ENCODE measurements at places on chromosomes 2 and 18.

GRCh38 chr2:174602745-174603144 is 5.1 kb upstream of the WIPF1 start:
- no peak for DNase-seq

DNA sequence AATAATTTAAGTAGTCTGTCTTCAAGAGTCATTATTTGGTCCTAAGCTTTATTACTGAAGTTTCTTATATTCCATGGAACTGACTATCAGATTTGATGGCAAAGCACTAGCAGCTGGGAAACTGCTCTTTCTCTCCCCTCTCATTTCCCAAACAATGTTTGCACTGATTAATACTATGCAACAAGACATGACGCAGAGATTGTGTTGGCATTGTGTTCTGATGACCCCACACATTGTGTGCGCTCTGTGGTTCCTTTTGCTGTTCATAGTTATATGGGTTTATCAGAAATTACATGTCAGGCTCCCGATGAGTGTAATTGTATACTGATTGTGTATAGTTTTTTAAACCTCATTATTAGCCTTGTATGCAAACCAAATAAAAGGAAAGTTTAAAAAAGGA is 331.6 kb upstream of the FANCL start:
- no peak for DNase-seq

DNA sequence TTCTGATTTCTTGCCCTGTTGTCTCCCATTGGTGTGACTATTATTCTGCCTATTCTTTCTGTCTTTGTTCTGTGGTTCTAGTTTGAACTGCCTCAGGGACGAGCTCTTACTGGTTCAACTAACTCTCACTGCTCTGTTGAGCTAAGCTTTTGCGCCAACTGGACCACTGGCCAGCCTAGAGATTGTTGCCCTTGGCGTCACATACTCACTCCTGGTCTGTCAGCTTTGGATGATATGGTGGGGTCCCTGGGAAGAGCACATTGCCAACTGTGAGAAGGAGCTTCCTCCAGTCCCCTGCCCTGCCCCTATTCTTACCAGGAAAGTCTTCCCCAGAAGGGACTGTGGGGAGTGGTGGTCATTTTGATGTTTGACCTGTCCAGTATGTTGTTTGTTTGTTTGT is 6.0 kb downstream of the MTHFD2 start:
- DNase-seq = no peak

- no peak for DNase-seq
Measured at GRCh38 chr2:239889641-239890121, 135.5 kb downstream of the NDUFA10 start.

GRCh38 chr2:43537137-43537536 is 58.7 kb downstream of the THADA start:
- no peak for DNase-seq

DNA sequence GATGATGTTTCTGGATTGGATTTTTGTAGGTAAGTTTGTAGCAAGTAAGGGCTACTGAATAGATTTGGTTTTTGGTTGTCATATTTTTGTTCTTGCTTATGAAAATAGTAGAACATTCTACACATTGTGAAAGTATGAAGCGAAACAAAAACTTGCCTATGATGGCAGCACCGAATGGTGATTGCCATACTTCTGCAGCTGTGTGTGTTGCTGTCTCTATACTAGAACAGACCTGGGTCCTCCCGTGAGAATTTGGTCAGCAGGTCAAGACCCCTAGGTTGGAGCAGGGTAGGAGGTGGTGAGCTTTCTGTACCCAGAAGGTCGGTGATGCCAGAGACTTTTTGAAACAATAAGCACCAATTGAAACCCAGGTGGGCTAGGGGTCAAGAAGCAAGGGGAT is 322.6 kb downstream of the PRKCE start:
- no peak for DNase-seq

DNA sequence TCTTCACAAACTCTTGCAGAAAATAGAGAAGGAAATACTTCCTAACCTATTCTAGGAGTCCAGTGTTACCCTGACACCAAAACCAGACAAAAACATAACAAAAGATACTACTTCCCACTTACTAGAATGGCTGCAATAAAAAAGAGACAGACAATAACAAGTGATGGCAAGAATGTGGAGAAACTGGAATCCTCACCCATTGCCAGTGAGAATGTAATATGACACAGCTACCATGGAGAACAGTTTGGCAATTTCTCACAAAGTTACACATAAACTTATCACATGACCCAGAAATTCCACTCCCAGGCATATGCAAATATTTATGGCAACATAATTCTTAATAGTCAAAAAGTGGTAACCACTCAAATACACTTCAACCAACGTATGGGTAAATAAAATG is 209.8 kb upstream of the CTAGE1 start:
- no peak for DNase-seq

DNA sequence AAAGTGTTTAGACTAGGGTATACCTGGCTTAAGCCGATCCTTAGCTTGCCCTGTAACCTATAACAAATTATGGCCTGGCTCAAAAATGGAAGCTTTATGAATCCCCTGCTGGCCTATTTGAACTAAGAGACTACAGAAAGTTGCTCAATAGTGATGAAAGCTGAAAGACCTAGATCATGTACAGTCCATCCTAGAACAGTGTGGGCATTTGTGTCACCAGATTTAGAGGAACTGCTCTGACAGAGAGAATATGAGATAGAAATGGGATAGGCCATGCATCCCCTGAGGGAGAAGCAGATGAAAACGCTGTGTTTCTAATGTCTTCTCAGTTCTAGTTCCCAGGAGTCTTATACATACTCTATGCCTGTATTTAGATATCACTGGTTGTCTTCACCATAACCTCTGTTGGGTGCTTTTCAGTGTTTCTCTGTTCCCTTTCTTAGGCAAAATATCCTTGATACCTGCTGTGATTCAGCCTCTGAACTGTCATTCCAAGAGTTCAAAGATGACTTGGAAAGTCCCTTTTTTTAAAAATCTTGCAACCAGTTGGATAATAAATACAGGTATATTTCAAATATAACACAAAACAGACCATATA is 246.9 kb upstream of the SLC39A10 start:
- DNase-seq = no peak

DNA sequence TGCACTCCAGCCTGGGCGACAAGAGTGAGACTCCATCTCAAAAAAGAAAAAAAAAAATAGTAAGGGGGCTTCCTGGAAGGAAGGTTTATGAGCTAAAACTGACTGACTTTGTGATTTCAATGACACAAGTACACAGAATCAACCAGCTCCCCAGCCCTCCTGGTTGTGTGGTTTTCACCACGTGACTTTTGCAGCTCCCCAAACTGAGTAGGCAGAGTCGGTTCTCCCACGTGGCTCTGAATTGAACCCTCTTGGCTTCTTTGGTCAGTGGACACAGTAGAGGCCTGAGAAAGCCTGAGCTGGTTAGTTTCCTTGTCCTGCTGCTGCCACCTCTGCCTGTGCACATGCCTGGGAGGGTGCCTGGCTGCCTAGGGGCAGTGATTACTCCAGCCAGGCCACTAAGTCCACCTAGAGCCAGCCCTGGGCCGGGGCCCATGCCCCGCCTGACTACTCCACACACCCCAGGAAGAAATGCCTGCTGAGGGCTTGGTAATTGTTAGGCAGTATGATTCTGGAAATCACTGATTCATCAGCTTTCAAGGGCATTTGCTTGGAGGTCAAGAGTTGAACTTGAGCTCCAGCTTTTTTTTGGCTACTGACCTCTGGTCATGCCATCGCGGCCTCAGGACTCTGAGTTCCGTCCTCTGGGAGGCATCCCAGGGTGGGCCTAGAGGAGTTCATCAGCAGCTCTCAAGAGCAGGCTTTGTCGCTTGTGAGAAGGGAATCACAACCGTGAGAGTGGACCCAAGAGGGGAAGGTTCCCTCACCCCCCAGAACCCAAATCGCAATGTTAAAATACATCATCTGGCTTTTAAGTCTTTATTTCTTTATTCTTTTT is 431.9 kb upstream of the HS6ST1 start:
- no peak for DNase-seq

DNA sequence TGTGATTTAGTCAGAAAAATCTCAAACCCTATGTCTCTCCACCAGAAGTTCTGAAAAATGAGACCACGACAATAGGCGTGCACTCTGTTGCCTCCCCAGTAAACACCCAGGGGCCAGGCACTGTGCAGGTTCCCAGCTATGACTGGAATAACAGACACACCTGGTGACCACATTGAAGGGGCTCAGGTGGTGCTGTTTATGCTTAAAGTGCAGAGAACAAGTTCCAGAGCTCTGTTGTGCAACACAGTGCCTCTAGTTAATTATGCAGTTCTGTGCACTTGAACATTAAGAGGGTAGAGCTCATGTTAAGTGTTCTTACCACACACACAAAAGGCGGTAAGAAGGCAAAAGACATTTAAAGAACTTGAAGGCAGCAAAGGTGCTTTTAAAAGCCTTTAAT is 52.6 kb upstream of the AFF3 start:
- no peak for DNase-seq

- DNase-seq = no peak
Measured at GRCh38 chr2:2886922-2887321, 490.7 kb downstream of the EIPR1 start.

DNA sequence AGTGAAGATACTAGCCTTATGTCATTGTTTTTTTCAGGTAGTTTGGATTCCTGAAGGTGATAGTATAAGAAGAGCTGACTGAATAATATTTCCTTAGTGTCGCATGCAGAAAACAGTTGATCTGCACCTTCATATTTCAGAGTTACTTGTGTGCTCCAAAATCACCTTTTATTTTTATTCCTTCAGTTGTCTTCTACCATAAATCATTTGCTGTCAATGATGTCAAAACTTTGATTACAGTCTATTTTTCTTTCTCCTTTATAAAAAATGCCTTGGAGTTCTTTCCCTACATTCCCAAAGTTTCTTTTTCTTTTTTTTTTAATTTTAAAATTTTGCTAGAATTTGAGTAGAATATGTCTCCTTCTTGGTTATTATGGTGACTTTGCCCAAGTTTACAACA is 142.3 kb downstream of the GULP1 start:
- DNase-seq = no peak

DNA sequence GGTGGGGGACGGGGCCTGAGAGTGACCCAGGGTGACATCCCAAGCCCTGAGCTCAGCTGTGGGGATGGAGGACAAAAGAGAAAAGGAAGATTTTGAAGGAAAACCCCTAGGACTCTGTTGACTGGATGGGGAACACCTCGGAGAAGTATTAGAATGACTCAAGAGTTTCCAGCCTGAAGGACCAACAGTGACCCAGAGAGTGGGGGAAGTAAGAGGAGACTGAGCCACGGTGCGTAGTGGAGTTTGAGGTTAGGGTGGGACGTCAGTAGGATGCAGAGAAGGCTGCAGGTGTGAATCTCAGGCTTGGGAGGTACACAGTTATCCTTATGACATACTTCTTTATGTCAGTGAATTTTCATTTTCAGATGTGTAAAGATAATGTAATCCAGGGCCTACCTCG is 119.5 kb downstream of the NCK2 start:
- no peak for DNase-seq

DNA sequence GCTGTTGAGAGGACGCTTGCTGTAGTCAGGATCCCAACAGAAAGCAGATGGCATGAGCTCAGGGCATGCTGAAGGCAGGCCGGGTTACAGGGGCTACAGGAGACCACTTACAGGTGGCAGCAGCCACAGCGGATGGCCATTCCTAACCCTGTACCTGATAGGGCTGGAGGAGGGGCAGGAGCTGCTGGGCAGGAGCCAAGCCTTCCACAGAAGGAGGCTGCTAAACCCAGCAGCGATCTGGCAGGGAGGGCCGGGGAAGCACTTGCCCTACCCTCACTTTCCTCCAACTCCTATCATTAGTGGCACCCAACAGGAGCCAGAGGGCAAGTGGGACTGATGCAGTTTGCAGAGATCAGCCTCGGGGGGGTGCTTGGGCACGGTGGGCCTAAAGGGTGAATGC is 2.0 kb downstream of the ASB18 start:
- DNase-seq = no peak

- DNase-seq = no peak
Measured at GRCh38 chr2:138711812-138712211, 68.4 kb downstream of the NXPH2 start.

GRCh38 chr2:3021720-3022119 is 355.9 kb downstream of the EIPR1 start:
- DNase-seq = no peak

DNA sequence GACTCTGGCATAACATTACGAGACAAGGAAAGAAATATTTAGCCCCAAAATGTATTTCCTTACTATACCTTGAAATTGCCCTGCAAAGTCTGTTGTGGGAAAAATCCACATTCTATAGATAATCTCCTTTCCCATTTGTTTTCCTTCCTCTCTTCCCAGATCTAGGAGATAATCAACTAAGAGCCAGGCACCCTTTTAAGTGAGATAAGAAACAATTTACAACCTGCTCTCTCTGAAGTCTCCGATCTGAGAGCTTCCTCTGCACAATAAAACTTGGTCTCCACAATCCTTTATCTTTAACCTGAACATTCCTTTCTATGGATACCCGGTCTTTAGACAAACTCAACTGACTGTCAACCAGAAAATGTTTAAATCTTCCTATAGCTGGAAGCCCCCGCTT is 1160.7 kb upstream of the NRXN1 start:
- DNase-seq = no peak

DNA sequence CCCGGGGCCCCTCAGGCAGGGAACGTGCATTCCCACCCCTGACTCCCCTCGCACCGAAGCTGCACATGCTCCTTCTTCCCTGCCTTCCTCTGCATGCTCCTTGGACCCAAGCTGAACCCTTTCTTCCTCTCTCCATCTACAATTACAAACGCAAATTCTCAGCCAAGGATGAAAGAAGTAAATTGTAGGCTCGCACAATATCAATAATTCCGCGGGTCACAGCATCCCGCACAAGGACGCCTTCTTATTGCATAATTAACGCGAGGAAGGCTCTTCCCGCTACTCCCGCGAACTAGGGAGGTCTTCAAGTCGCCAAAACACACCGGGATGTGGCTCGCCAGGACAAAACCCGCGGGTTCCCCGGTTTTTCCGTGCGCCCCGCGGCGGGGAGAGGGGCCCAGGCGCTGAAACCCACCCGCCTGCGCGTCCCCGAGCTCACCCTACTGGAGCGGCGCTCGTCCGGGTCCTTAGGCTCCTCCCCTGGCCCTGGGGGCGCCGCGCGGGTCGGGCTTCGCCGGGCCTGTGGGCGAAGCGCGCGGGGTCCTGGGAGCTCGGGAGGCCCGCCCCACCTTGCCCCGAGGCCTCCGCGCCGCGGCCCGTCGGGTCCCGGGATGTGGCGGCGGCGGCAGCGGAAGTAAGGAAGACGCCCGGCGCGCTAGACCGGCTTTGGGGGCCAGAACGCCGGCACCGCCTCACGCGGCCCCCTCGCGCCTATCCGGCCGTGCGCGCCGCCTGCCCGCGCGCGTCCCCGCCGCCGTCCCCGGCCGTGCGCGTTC is at the start of gene CHST10:
Gene CHST10, minus strand, starts transcription at position 734 of the 776 bp plus-strand sequence. CDS start 10,993 bp downstream, outside the sequence.
- peak; percentile 45 for DNase-seq

GRCh38 chr2:84999553-84999955 is 28.6 kb downstream of the KCMF1 start:
- no peak for DNase-seq

- no peak for DNase-seq
Measured at GRCh38 chr2:74392449-74392743, 12.3 kb upstream of the DCTN1 start.

- DNase-seq = no peak
Measured at GRCh38 chr2:171069286-171069956, 91.3 kb downstream of the TLK1 start.

- DNase-seq = no peak
Measured at GRCh38 chr2:181077128-181077709, 96.8 kb downstream of the UBE2E3 start.

- no peak for DNase-seq
Measured at GRCh38 chr2:219205981-219206327, 628 bp upstream of the ZFAND2B start.
